A549 treated with dexamethasone at 1 μM for 4 hours (cell line): ENCODE measurements at places on chromosomes 3 and 15. TPM values are rescaled to one million over a fixed set of nuclear protein-coding genes. Genes with fewer than 3 reads are reported as not detected.

FILIP1L gene
- 0.17 to 0.74 TPM (median 0.26 TPM) in 5 replicates for total RNA-seq

CRABP1 gene
- 1.3 to 2.2 TPM (median 1.6 TPM) in 5 replicates for total RNA-seq

TUBGCP4 gene
- total RNA-seq = 4.1 to 7.0 TPM (median 5.5 TPM) in 5 replicates

TUSC7 gene
- not detected in 5 replicates for total RNA-seq

MUSTN1 gene
- 0.14 to 0.31 TPM (median 0.16 TPM) in 4 of 5 replicates, not detected in the other for total RNA-seq

CLDN16 gene
- 0.06 to 0.10 TPM (median 0.08 TPM) in 4 of 5 replicates, not detected in the other for total RNA-seq

CHCHD6 gene
- 17.9 to 21.9 TPM (median 19.2 TPM) in 5 replicates for total RNA-seq

RARB gene
- 6.8 to 16.5 TPM (median 11.8 TPM) in 5 replicates for total RNA-seq

ITIH1 gene
- 0.06 TPM in 1 of 5 replicates, not detected in the others for total RNA-seq

GOLGA6B gene
- 0.05 TPM in 1 of 5 replicates, not detected in the others for total RNA-seq

PAQR9 gene
- 1.8 to 2.5 TPM (median 2.0 TPM) in 5 replicates for total RNA-seq

KCNMB3 gene
- total RNA-seq = 0.90 to 1.5 TPM (median 1.3 TPM) in 5 replicates

TRIM69 gene
- 4.6 to 6.7 TPM (median 4.9 TPM) in 5 replicates for total RNA-seq

RFT1 gene
- total RNA-seq = 16.5 to 29.2 TPM (median 27.6 TPM) in 5 replicates

C3orf18 gene
- total RNA-seq = 1.9 to 2.9 TPM (median 2.7 TPM) in 5 replicates

PRSS50 gene
- total RNA-seq = not detected in 5 replicates

ALDH1L1 gene
- 0.12 to 0.22 TPM (median 0.17 TPM) in 5 replicates for total RNA-seq

KIF23 gene
- 77.1 to 87.7 TPM (median 85.1 TPM) in 5 replicates for total RNA-seq

EXD1 gene
- total RNA-seq = 0.35 TPM in 1 of 5 replicates, not detected in the others

IQCF5 gene
- not detected in 5 replicates for total RNA-seq

ACKR4 gene
- 0.04 TPM in 1 of 5 replicates, not detected in the others for total RNA-seq

ADAMTS17 gene
- 0.08 to 0.30 TPM (median 0.13 TPM) in 4 of 5 replicates, not detected in the other for total RNA-seq

SAMMSON gene
- total RNA-seq = not detected in 5 replicates

EXOG gene
- 8.6 to 19.3 TPM (median 10.4 TPM) in 5 replicates for total RNA-seq

XCR1 gene
- not detected in 5 replicates for total RNA-seq

GNAT1 gene
- total RNA-seq = 0.03 to 0.48 TPM (median 0.21 TPM) in 4 of 5 replicates, not detected in the other

GABRB3 gene
- total RNA-seq = 61.6 to 98.3 TPM (median 85.1 TPM) in 5 replicates

CHRM5 gene
- total RNA-seq = 0.04 TPM in 1 of 5 replicates, not detected in the others

PPM1L gene
- 0.27 to 0.90 TPM (median 0.65 TPM) in 5 replicates for total RNA-seq

PTH1R gene
- 1.0 to 2.3 TPM (median 1.4 TPM) in 5 replicates for total RNA-seq

ATG7 gene
- 13.7 to 18.5 TPM (median 14.7 TPM) in 5 replicates for total RNA-seq

CHST2 gene
- 0.80 to 1.3 TPM (median 1.1 TPM) in 5 replicates for total RNA-seq

CLPX gene
- 42.3 to 55.1 TPM (median 51.9 TPM) in 5 replicates for total RNA-seq

CMTM8 gene
- 8.4 to 15.1 TPM (median 12.8 TPM) in 5 replicates for total RNA-seq

ABHD14A gene
- 11.5 to 14.3 TPM (median 12.9 TPM) in 5 replicates for total RNA-seq

DUOXA2 gene
- total RNA-seq = not detected in 5 replicates

TTLL13 gene
- 0.09 to 0.25 TPM (median 0.12 TPM) in 5 replicates for total RNA-seq

NOX5 gene
- 0.10 to 0.34 TPM (median 0.19 TPM) in 5 replicates for total RNA-seq

GPR62 gene
- not detected in 5 replicates for total RNA-seq

GOLGA8J gene
- total RNA-seq = not detected in 5 replicates

CCDC191 gene
- total RNA-seq = 1.4 to 2.1 TPM (median 1.7 TPM) in 5 replicates

GPR27 gene
- total RNA-seq = 2.3 to 3.4 TPM (median 2.7 TPM) in 5 replicates
